HT-29 (cell line): ENCODE measurements at places on chromosomes 12 and 14. TPM values are rescaled to one million over a fixed set of nuclear protein-coding genes. Genes with fewer than 3 reads are reported as not detected.

- DNase-seq, result no peak
These were observed 245.0 kb downstream of the CHST11 start for GRCh38 chr12:104701756-104702155.

GRCh38 chr12:22990501-22990900 is 365.5 kb downstream of the ETNK1 start:
- DNase-seq, result no peak

DNA sequence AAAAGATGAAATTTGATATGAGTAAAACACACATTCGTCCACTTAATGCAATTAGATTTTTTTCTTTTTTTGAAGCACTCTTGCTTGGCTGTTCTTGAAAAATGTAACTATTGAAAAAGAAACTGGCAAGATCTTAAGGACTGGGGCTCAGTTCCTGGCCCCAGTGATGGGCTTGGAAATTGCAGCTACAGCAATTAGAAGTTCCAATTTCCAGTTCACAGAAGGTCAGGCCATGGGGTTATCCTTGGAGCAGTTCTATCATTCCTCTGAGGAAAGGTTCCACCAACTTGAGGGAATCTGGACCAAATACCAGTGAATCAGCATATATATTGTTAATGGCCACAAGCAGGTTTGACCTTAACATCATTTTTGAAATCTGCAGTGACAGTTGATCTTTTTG is 18.9 kb downstream of the IGF1 start:
- DNase-seq, result no peak

DNA sequence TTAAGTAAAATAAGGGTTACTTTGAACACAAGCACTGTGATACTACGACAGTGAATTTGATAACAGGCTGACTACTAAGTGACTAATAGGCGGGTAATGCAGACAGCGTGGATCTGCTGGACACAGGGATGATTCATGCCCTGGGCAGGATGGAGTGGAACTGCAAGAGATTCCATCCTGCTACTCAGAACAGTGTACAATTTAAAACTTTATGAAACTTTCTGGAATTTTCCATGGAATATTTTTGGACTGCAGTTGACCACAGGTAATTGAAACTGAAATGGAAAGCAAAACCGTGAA is 46.0 kb downstream of the YEATS4 start:
- peak; percentile 41 for DNase-seq

- no peak for DNase-seq
These were observed 117.4 kb downstream of the NUBPL start for GRCh38 chr14:31678421-31679249.

- no peak for DNase-seq
These were observed 3.3 kb upstream of the HOXC8 start for GRCh38 chr12:54005531-54005852.

DNA sequence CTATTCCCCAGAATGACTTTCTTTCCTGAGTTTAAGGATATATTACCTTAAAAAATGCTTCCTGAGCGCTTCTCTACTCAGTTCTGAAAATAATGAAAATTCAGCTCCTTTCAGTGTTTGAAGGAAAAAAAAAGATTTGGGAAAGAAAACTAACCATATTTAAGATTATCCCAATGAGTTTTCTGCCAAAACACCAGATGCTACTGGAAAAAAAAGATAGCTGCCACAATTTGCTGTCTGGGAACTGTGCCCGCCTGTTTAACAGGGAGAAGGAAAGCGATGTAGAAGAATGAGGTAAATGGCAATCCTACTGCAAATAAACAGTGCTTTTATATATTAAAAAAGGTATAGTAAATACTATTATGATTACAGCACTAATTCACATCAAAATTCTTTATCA is 367.6 kb upstream of the PRICKLE1 start:
- DNase-seq, result no peak

GRCh38 chr12:180445-180844 is 33.5 kb downstream of the SLC6A12 start:
- DNase-seq, result no peak

DNA sequence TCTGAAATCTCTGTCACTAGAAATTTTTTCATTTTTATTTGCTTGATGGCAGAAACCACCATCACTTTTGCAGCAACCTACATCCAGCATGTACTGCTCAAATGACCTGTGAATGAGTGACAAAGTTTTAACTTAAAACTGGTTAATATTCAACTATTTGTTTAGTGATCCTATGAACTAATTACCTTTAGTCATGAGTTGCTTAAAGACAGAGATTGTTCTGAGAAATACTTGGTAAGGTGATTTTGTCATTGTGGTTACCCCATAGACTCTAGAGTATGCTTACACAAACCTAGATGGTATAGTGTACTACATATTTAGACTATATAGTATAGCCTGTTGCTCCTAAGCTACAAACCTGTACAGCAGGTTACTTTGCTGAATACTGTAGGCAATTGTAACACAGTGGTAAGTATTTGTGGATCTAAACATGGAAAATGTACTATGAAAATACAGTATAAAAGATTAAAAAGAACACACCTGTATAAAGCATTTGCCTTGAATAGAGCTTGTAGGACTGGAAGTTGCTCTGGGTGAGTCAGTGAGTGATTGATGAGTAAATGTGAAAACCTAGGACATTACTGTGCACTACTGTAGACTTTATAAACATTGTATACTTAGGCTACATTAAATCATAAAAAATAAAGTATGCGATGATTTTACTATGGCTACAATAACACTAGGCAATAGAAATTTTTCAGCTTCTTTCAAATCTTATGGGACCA is 256.6 kb upstream of the PPFIA2 start:
- DNase-seq, result peak; percentile 42

GRCh38 chr14:78595797-78596196 is 425.6 kb downstream of the NRXN3 start:
- no peak for DNase-seq

- no peak for DNase-seq
These were observed 364.1 kb downstream of the PCNX1 start for GRCh38 chr14:71271166-71271945.

GRCh38 chr14:98704441-98704840 is 567.6 kb downstream of the BCL11B start:
- DNase-seq, result no peak

DNA sequence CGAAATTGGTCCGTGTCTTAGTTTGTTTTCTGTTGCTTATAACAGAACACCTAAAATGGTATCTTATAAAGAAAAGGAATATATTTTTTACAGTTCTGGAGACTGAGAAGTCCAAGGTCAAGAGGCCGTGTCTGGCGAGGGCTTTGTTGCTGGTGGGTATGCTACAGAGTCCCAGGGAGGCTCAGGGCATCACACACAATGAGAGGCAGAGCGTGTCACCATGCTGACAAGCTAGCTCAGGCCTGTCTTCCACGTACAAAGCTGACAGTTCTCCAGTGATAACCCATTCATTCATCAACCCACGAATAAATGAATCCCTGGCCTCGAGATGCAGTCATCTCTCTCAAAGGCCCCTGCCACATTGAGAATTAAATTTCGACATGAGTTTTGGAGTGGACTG is 56.7 kb upstream of the AEBP2 start:
- DNase-seq, result no peak

DNA sequence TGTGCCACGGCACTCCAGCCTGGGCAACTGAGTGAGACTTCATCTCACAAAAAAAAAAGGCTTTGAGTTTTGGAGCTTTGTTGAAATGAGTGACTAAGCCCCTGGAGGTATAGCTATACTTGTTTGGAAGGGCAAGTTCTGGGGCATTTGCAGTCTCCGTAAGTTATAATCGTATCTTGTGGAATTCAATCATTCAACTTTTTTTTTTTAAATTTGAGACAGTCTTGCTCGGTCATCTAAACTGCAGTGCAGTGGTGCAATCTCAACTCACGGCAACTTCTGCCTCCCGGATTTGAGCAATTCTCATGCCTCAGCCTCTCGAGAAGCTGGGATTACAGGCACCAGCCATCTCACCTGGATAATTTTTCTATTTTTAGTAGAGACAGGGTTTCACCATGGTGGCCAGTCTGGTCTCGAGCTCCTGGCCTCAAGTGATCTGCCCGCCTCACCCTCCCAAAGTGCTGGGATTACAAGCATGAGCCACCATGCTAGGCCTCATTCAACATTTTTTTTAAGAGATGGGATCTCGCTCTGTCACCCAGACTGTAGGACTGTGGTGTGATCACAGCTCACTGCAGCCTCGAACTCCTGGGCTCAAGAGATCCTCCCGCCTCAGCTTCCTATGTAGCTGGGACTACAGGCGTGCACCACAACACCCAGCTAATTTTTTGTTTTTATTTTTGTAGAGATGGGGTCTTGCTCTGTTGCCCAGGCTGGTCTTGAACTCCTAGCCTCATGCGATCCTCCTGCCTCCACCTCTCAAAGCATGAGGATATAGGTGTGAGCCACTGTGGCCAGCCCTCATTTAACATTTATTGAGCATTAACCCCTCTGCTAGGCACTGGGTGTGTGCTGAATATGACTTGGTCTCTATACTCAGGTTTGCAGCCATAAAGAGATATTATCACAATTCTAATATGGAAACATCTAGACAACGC is 133.7 kb upstream of the MAP1LC3B2 start:
- no peak for DNase-seq

- DNase-seq, result no peak
These were observed 54.9 kb downstream of the CMKLR1 start for GRCh38 chr12:108284163-108284562.

DNA sequence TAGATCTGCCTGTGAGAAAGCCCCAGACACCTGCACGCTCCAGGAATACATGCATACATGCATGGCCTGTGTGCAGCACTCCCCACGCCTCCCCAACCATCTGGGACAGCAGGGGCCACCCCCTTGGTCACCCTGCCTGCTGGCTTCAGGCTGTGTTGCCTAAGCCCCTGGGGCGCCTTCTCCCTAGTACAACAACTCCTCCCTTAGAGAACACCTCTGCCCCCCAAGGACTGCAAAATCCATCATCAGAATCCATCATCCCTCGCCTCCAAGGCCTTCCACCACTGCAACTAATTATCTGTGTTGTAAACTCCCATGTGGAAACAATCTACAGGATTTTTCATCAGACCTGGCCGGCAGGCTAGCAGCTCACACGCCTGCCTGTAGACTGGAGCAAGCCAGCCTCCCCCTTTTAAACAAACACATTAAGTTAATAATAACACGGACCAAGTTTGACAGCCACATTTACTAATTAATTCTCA is 36.8 kb downstream of the ZFP36L1 start:
- DNase-seq, result no peak

GRCh38 chr14:53538316-53538881 is 385.3 kb upstream of the DDHD1 start:
- DNase-seq, result no peak

DNA sequence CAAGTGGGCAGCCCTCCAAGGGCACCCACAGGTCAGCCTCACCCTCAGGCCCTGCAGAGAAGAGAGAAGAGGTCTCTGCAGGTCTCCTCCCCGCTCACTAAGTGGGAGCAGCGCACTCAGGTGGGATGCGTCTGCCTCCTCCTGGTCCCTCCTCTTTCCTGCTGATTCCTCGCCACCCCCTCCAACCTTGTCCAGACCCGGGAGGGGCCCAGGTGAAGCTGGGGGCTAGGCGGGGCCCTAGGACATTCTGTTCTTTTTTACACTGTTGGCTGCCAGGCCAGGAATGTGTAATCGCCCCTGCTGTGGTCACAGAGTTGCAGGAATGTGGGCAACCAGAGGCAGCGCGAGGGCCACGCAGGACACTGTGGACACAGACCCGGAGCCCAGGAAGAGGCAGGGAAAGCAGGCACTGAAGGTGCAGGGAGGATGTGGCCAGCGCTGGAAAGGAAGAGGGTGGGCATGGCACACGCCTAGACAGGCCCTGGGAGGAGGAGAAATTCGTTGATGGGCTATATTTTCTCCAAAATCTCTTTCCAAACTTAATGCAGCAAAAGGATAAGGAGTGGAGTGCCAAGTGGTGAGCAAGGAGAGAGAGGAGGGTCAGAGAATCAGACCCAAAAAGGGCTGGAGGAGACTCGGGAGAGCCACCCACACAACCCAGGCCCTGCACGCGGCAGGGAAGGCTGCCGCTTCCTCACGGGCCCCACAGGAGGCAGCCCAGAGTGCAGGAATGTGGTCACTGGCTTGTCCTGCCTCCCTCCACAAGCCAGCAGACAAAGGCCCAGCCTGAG is 911 bp upstream of the SCNN1A start:
- peak; percentile 82 for DNase-seq

DNA sequence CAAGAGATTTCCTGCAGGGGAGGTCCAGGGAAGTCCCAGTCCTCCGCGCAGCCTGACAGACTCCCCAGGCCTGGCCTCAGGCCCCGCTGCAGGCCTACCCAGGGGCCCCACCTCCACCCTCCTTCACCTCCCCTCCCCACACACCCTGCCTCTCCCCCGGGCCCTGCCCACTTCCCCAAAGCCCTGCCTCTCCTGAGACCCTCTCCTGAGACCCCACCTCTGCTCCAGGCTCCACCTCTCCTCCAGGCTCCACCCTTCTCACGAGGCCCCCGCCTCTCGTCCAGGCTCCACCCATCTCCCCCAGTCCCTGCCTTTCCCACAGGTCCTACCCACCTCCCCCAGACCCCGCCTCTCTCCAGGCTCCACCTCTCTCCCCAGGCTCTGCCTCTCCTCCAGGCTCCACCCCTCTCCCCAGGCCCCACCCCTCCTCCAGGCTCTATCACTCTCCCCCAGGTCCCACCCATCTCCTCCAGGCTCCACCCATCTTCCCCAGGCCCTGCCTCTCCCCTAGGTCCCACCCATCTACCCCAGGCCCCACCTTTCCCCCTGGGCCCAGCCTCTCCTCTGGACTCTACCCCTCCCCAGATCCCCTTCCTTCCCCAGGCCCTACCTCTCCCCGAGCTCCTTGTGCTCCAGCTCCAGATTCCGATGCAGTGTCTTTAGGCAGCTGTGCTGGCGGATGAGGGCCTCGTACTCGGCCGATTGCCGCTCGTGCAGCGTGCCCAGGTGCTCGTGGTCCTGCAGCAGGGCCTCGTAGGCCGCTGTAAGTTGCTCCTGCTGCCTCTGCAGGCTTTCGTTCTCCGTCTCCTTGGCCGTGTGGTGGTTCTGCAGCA is 58.8 kb upstream of the GPR68 start:
- DNase-seq, result peak; percentile 54

DNA sequence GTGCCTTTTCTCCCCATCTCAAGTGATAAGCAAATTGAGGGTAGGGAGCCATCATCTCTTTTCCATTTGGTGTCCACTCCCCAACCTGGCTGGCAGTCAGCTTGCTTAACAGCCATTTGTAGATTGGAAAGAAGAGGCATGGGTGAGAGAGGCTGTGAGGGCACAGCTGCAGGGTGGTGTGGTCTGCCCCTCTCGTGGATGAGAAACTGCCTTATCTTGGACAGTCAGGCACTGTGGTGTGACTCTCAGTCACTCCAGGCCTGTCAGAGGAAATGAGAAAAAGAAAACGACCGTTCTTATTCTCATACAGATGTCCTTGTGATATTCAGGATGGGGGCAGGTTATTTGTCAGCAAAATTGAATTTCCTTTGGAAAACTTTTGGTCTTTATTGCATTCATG is 65.1 kb upstream of the SRSF5 start:
- no peak for DNase-seq

TAPBPL gene
- total RNA-seq, result 9.6 and 11.0 TPM in 2 replicates

VDR gene
- 15.3 and 15.4 TPM in 2 replicates for total RNA-seq

SLC6A15 gene
- not detected in 2 replicates for total RNA-seq

HOTAIR gene
- total RNA-seq, result 5.6 and 6.8 TPM in 2 replicates

C12orf54 gene
- not detected in 2 replicates for total RNA-seq

SEC23A gene
- 25.6 and 26.4 TPM in 2 replicates for total RNA-seq

MFAP5 gene
- not detected in 2 replicates for total RNA-seq

SYT1 gene
- total RNA-seq, result not detected in 2 replicates

DEGS2 gene
- total RNA-seq, result 87.3 and 94.2 TPM in 2 replicates

DPY19L2 gene
- total RNA-seq, result not detected in 2 replicates

SBNO1 gene
- total RNA-seq, result 10.7 and 13.6 TPM in 2 replicates

TPPP2 gene
- not detected in 2 replicates for total RNA-seq

CDCA4 gene
- total RNA-seq, result 45.4 and 45.7 TPM in 2 replicates
